Fibroblast of skin of back (primary cell): ENCODE measurements at places on chromosomes 2 and 18.

GRCh38 chr2:8479298-8479697 is 202.6 kb upstream of the ID2 start:
- DNase-seq = no peak

GRCh38 chr2:221915926-221916325 is 343.8 kb upstream of the EPHA4 start:
- DNase-seq = no peak

DNA sequence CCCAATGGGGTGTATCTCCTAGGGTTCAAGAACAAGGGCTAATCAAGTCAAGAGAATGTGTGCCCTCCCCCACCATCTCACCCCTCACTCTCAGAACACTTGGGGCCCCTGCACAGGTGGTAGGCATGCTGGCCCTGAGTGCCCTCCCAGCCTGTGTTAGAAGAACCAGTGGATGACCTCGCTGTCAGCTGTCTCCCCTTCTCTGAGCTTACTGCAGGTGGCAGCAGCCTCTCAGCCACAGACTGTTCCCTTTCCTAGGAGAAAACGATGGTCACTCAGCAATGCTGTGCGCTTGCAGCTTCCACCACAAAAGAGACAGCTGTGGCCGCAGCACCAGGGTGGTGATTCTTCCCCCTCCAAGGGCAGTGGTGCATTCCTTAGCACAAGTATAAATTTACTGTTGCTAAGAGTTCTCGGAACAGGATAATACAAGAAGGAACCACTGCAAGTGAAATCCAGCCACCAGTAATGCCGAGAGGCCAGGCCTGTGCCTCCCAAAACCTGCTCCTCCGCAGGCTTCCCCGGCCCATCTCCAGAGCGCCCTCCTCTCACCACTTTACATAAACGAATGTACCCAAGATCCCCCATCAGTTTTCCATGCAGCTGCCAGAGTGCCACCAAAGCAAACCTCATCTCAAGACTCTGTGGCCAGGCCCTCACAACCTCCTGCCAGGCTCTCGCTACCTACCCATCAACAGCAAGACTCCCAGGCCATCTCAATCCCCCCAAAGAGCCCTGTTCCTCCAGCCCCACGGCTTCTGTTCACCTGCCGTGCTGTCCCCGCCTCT is 935 bp upstream of the RAMP1 start:
- peak; percentile 80 for DNase-seq

DNA sequence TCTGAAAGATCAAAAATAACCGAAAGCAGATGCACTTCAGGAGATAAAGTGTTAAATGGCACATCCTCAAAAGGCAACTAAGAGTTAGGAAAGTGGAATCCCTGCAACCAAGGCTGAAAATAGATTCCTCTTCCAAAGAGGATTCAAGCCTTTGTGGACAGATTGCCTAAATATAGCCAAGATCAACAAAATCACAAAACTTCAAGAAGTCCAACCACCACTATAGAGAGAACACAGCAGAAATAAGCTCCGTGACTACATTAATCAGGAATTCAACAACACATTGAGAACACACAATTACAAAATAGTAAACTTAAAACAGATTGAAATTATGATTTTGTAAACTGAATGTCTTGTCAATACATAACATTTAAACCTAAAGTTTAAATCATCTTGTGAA is 165.7 kb downstream of the LNPK start:
- DNase-seq = peak; percentile 65

- no peak for DNase-seq
Measured at GRCh38 chr2:239930378-239930777, 94.8 kb downstream of the NDUFA10 start.

DNA sequence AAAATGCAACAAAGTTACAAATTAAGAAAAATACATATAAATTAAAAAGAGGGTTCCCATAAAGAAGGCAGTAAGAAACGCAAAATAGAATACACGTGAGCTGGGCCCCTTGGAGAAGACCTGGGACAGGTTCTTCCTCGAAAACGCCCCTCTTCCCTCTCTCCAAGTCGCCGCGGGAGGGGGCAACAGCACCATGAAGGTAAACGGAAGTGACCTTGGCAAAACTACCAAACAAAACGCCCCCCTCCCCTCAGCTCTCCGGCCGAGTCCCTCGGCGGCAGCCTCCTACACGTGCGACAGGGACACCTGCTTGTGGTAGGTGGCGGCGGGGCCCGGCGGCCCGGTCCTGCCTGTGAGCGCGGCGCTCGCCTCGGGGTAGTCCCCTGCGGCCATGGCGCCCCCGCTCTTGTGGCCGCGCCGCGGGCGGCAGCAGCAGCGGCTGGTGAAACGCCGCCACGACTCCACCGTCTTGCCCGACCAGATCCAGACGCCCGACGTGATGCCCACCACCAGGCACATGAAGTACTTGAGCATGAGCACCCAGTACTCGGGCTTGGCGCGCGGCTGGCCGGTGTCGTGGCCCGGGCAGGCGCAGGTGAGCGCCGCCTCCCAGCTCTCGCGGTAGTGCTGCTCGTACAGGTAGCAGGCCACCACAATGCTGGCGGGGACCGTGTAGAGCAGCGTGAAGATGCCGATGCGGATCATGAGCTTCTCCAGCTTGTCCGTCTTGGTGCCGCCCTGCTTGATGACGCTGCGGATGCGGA is 2.8 kb downstream of the FZD5 start:
- no peak for DNase-seq

- DNase-seq = no peak
Measured at GRCh38 chr2:78614726-78615125, 410.8 kb upstream of the REG3G start.

GRCh38 chr2:214503568-214503967 is 92.7 kb downstream of the VWC2L start:
- DNase-seq = no peak

DNA sequence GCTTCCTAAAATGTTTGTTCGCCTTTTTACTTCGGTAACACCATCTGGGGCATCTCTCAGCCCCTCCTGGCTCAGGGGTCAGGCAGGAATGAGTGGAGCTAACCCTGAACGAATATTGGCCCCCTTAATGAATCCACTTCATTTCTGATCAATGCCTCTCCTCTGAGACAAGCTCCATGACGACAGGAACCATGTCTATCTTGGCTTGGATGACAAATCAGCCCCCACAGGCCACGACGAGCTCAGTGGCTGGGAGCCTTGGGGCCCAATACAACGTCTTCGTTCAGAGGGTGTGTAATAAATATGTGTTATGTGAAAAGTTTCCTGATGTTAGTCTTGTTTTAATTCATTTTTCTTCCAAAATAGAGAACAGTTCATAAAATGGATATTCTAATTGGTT is 133.0 kb downstream of the COL6A3 start:
- DNase-seq = no peak

- no peak for DNase-seq
Measured at GRCh38 chr2:152743002-152743401, 24.6 kb downstream of the ARL6IP6 start.

- DNase-seq = peak; percentile 62
Measured at GRCh38 chr2:216516730-216517350, 18.2 kb downstream of the RPL37A start.

DNA sequence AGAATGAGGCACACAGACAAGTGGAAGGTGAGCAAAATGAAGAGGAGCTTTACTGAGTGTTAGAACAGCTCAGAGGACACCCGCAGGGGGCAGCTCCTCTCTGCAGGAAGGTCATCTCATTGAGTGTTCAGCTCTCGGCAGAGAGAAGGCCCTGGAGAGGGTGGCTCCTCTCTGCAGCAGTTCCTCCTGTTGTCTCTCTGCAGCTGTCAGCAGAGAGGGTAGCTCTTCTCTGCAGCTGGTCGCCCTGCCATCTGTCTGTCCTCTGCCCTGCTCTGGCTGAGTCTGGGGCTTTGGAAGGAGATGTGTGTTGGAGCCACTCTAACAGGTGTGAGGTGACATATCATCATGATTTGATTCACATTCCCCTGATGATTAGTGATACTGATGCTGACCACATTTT is 6.8 kb upstream of the SNTG2 start:
- no peak for DNase-seq

DNA sequence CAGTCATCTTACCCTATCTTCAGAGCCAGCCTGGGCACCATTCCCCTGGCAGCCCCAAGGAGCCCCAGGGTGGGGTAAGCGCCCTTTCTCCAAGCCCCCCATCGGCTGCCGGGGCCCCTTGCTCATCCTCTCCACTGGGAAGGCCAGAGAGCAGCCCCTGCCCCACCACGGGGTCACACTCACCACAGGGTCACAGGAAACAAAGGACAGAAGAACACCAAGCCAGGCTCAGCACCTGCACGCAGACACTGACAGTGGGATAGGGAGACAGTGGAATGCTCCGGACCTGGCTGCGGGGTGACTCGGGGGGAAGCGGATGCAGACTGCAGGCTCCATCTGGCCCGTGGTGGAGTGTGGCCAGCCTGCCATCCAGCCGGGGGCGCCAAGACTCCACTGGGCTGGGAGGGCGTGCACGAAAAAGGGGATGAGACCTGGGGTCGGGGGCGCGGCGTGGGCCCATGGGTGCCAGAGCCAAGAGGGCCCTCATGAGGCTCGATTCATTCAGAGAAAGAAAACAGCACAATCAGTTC is 21.1 kb downstream of the HDAC4 start:
- DNase-seq = no peak

- no peak for DNase-seq
Measured at GRCh38 chr2:107323946-107324565, 438.1 kb upstream of the ST6GAL2 start.
